Ecto neural progenitor cell (in vitro differentiated cells): ENCODE measurements at places on chromosomes 7 and 10.
A peak's percentile ranks its signal among the peaks of the same experiment; 100 is the strongest.

DNA sequence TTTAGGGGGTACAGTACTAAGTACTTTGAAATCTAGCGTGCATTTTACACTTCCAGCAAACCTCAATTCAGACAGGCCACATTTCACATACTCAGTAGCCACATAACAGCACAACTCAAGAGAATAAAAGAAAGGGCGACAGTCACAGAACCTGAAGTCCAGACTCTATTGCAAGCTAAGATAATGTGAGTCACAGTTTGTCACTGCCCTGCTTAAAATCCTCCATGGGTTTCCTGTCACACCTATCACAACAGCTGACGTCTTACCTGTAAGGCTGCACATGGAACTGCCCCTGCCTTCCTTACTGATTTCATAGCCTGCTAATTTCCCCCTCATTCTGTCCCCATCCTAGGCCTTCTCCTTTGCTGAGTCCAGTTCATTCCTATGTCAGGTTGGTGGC is 16.1 kb upstream of the CDK14 start:
- DNase-seq, result no peak

- DNase-seq, result no peak
These were observed 261.3 kb downstream of the SORCS1 start for GRCh38 chr10:106903180-106903579.

GRCh38 chr10:124155781-124156435 is 62.5 kb upstream of the CHST15 start:
- DNase-seq, result no peak

GRCh38 chr7:30335763-30336487 is 51.5 kb downstream of the ZNRF2 start:
- no peak for DNase-seq

- DNase-seq, result no peak
These were observed 156.8 kb upstream of the MAGI2 start for GRCh38 chr7:79610313-79610712.

DNA sequence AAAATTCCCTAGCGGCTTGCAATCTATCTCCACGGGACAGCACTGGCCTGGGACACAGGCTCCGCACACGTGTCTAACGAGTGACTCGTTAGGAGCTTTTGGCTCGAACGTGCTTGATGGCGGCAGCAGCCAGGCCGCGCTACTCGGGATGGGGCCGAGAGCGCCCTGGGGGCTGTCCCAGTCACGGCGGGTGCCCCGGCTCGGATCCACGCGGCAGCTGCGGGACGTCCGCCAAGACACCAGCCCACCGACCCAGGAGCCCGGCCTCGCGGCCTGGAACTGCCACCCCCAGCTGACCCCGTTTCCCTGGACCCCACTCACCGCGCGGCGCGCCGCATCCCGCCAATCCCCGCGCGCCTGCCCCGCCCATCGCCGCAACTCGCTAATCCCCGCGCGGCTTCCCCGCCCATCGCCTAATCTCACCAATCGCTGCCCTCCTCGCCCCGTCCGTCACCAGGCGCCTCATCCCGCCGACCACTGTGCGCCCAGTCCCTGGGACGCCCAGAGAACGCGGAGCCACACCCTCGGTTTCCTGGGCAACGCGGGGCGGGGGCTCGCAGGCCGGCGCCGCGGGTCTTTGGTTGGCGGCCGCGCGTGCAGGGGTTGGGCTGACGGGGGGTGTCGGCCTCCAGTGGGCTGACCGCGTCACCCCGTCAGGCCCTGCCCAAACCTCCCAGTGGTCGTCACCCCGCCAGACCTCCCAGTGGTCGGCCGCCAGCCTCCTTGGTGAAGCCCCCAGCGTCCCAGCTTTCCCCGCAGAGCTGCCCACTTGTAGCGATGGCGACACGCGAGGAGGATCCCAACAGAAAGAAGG is at the start of gene POLD2:
POLD2 (minus strand) TSS at position 359 of the 814 bp plus-strand sequence. CDS start 1,495 bp downstream, outside the sequence.
- peak; percentile 99 for DNase-seq

DNA sequence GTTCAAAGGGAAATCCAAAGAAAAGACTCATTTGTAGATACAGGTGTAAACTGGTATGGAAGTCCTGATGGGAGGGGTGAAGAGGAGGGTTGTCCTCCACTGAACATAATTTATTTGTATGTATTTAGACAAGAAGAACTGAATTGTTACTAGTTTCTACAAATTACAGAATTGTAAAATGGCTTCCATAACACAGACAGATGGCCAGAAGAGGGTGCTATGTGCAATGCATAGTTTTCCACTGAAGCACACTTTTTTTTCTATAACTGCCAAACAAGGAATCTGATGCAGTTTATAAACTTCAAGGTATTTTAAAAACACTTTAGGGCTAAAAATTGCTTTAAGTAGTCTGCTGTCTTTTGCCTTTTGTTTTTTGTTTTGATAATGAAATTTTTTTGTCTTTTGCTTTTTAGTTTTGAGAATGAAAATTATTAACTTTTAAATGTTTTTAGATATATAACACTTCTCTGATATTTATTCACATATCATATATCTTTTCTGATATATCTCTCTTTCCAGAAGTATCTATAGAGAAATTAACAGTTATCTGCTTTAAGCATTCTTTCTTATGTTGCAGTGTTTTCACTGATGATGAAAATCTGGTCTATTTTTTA is 58.5 kb downstream of the PHYHIPL start:
- DNase-seq, result no peak

DNA sequence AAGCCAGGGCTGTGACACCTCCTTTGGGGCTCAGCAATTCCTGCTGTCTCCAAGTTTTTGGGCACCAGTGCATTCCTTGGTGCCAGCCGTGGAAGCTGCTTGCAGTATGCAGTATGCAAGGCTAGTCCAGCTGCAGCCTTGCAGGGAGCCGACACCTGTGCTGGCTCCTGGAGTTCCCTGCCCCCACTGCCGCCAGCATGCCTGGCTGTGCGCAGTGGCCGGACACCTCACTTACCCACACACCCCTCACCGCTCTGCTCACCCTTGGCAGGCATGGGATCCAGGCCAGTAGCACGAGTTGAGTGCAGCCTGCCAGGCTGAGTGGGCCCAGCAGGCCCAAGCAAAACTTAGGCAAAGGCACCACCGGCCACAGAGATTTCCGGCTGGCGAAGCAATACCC is 77.4 kb downstream of the SAMD9 start:
- no peak for DNase-seq

DNA sequence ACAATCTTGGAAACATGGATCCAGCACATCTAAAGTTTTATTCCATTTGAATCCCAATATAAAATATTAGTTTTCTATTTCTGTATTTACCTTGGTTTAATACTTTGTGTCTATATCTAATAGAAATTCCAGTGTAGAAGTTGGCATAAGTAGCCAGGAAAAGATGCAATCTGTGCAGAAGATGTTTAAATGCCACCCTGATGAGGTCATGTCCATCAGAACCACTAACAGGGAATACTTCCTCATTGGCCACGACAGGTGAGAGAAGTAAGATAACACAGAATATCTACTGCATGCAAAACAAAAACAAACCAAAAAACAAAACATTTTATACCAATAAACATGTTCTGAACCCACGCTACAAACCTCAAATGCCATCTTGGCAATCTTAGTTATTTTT is 15.7 kb downstream of the PLEKHS1 start:
- DNase-seq, result no peak

- DNase-seq, result peak; percentile 78
These were observed 679 bp downstream of the LRRC20 start for GRCh38 chr10:70381471-70382421.

GRCh38 chr10:63561341-63561740 is 40.1 kb downstream of the REEP3 start:
- no peak for DNase-seq

- no peak for DNase-seq
These were observed 78.4 kb downstream of the PON1 start for GRCh38 chr7:95245828-95246500.

GRCh38 chr10:69092959-69093850 is 5.3 kb downstream of the SRGN start:
- peak; percentile 67 for DNase-seq

DNA sequence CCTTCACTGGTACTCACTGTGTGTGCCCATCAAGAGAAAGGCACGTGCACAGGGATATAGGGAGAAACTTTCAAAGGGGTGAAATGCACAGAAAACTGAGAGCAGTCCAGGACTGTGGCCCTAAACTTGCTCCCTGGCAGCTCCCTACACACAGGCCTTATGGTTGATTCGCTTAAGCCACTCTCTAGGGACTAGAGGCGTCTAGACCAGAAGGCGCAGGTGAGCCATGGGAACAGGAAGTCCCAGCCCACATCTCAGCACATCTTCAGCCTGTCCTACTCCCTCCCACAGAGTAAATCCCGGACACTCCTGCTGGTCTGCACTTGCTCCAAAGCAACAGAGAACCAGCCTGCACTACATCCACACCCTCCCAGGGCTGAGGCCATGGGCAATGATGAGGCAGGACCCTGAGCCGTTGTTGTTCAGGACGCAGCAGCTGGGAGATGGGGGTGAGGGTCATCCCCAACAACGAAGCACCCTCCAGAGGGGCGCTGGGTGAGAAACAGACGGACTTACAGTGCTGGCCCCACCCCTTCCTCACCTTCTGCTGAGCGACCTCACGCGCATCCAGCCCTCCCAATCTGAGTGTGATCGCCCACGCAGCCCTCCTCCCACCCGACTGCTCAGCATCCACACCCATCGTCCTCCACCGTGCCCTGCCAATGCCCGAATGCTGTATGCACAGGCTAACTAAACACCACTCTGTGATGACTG is 109.3 kb downstream of the TNS3 start:
- no peak for DNase-seq

- no peak for DNase-seq
These were observed 11.8 kb downstream of the COG5 start for GRCh38 chr7:107551936-107552335.

GRCh38 chr7:84640637-84641036 is 446.0 kb upstream of the SEMA3A start:
- DNase-seq, result no peak

GRCh38 chr7:107614425-107614824 is 34.4 kb downstream of the BCAP29 start:
- DNase-seq, result no peak

- DNase-seq, result no peak
These were observed 349.1 kb upstream of the GALNT17 start for GRCh38 chr7:70782796-70783195.

GRCh38 chr7:3518546-3518945 is 217.5 kb downstream of the SDK1 start:
- DNase-seq, result no peak

GRCh38 chr10:109895095-109895818 is 28.1 kb downstream of the XPNPEP1 start:
- no peak for DNase-seq

- DNase-seq, result no peak
These were observed 67.2 kb upstream of the CTBP2 start for GRCh38 chr10:125227546-125227945.

DNA sequence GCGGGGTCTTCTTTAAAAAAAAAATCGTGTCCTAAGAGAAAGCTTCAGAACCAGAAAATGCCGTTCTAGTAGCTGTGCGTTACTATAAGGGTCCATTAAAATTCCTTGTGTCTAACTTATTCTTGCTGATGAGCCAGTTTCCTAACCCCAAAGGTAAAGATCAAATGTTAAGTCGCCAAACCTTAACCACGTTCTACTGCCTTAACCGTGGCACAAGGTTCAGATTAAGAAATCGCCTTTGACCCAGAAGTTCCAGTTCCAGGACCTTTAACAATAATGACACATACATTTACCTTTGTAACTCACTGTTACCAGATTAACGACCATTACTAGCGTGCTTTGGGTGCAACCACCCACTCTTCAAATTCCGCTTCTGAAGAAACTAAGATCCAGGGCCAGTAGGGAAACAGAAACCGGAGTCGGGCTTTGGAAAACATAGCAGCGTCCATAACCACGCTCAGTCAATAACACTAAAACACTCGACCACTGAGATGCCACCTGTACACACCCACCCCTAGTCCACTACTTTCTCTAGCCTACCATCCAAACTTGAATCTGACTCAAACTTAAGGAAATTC is 620 bp downstream of the BET1 start:
- no peak for DNase-seq

DNA sequence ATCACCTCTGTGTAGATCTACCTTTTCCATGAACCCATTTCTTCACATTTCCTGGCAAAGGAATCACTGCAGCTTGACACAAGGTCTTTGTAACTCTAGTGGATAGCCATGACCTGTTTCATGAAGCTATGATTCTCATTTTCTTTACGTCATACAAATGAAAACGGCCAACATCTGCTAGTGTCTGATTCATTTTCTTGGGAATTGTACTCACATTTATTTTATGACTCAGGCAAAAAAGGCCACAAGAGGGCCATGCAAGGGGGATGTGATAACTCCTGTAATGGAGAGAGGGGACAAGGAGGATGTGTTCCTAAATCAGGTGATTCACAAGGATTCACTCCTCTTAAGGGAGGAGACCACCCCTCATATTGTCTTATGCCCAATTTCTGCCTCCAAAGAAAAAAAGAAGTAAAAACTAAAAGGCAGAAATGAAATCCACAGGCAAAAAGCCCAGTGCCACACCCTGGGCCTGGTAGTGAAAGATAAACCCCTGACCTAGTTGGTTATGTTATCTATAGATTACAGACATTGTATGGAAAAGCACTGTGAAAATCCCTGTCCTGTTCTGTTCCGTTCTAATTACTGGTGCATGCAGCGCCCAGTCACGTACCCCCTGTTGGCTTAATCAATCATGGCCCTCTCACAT is 249.9 kb downstream of the IPMK start:
- no peak for DNase-seq

DNA sequence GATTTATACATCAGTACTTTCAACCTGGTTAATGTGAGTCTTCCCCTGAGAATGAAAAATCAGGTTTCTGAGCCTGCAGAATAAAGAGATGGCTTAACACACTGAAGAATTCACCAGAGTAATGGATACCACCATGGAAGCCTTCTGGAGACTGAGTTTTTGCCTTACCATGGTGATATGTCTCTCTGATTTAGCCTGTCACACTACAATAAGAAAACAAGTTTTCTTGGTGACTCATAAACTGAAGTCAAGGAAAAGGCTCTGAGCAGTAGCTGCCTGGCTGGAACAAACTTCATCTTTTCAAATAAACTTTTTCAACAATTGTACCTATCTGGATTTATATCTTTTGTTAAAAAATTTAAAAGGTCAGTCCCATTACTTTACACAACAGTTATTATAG is 229.0 kb downstream of the PRPF18 start:
- no peak for DNase-seq
